ENCODE measurements at places on chromosomes 2 and 18.
A peak's percentile ranks its signal among the peaks of the same experiment; 100 is the strongest.

GRCh38 chr2:100981011-100981410 is 21.1 kb upstream of the RPL31 start:
- peak; percentile 39 for DNase-seq

- DNase-seq, result no peak
Measured at GRCh38 chr2:11875481-11875880, 129.0 kb downstream of the LPIN1 start.

DNA sequence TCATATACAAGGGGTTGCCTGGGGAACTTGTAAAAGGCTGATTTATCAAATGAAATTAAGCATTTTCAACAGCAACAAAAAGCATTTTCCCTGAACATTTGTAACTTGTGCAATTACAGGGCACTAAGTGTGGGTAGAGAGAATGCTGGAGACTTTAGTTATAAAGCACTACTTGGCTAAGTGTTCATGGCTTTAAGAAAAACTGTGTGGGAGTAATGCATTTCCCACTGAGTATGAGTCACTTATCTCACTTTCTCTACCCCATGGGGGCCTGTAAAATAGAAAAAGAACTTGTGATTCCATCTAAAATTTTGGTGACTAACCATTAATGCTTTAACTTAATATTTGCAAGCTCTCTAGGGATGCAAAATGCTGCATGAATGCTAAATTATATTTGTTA is 193.4 kb downstream of the CCDC102B start:
- no peak for DNase-seq

DNA sequence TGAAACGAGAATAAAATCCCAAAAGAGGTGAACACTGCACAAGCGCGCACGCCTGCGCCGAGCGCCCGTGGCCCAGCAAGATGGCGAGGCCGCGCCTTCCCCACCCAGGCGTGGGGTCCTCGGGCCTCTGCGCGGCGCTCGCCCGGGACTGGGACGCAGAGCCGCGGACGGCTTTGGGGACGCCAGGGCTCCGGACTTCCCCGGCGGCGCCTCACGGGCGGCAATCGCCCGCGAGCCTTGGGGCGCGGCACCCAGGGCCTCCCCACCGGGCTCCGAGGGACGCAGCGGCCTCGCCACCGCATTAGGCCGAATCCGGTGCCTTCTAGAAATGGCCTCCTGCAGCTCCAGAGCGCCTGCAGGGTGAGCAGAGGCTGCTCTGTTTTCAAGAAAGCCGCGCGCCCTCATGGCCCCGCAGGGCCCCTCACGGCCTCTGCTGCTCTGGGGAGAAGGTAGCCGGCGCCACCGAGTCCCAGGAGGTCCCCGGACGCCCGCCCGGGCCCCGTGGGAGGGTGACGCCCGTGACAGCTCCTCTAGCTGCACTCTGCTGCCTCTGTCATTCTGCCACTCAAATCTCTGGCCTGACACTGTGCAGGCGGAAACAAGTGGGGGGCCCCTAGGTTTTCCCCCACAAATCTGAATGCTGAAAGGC is 35.9 kb upstream of the POMC start:
- peak; percentile 56 for DNase-seq

DNA sequence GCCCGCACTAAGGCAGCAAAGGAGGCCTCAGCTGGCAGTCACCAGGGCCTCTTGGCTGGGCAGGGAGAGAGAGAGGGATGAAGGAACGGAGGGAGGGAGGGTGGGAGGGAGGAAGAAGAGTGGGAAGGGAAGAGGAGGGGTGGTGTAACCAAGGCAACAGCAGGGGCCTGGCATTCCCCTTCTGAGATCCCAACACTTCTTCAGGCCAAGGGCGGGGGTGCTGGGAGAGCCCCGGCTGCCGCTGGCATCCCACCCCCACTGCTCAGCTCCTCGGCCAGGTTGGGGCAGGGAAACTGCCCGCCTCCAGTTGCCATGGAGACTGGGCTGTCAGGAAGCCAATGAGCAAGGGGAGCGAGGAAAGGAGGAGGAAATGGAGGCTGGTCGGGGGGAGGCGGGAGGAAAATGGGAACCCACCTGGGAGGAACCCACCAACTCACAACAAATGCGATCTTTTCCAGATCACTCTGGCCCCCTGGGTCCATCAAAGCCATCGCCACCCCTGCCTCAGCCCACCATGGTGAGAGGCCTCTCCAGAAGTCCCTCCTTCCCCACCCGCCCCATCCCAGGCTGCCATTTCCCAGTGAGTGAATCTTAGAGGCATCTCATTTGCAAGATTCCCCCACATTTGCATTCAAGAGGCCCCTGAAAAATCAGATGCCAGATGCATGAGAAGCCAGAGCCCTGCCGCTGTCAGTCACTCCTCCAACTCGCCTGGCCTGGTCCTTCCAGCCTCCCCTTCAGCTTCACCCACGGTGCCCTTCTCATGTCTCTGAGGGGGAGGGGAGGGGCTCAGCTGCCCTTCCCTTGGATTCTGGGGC is 12.4 kb downstream of the SH2D6 start:
- DNase-seq, result no peak

- DNase-seq, result no peak
Measured at GRCh38 chr18:44464398-44465180, 216.1 kb upstream of the SETBP1 start.

GRCh38 chr2:203453858-203454451 is 81.1 kb downstream of the RAPH1 start:
- peak; percentile 64 for DNase-seq

GRCh38 chr18:3466872-3467271 is 16.9 kb downstream of the TGIF1 start:
- DNase-seq, result no peak

- DNase-seq, result no peak
Measured at GRCh38 chr2:11802782-11803191, 56.4 kb downstream of the LPIN1 start.

- no peak for DNase-seq
Measured at GRCh38 chr18:12821408-12821807, 62.6 kb downstream of the PTPN2 start.

DNA sequence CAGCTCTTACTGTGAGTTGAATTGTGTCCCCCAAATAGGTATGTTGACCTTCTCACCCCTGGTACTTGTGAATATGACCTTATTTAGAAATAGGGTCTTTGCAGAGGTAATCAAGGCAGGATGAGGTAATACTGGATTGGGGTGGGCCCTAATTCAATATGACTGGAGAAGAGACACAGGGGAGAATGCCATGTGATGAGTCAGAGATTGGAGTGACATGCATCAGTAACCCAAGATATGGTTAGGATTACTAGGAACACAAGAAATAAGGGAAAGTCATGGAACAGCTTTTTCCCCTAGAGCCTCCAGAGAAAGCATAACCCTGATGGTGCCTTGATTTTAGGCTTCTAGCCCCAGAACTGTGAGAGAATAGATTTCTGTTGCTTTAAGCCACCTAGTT is 37.0 kb upstream of the ATP5MC3 start:
- DNase-seq, result no peak

DNA sequence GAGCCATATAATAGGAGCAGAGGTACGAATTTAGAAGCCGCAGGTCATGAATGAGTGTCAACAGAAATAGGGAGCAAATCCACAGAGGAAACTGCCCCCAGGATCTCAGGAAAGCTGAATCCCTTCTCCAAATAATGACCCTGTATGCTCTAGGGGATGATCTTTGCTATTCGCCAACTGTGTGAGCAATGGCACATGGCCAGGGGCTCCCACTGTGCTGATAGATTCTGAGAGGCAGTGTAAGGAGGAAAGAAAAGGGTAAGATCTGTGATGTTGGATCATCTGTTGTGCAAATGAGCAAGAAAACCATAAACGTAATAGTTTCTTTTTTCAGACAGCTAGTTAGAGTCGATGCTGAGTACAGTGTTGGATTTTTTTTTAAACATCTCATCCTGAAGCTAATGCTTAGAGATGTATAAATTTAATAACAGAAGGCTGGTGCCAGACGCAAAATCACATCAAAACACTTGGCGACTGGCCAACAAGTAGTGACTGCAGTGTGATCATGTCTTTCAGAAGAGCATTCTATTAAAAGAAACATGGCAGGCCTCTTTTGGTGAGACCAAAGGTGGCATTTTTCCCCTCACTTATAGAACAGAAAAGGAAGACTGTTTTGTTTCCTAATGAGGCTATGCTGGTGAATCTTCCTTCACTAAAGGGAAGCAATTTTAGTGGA is 77.4 kb downstream of the ABCA12 start:
- DNase-seq, result no peak
